ENCODE measurements at places on chromosomes 12 and 14. TPM values are rescaled to one million over a fixed set of nuclear protein-coding genes. Genes with fewer than 3 reads are reported as not detected.

The PTPRR gene
- total RNA-seq: under 0.01 TPM

The NAV3 gene
- 2.3 TPM for total RNA-seq

The CEP128 gene
- total RNA-seq: 4.0 TPM

The PIK3C2G gene
- total RNA-seq: 1.6 TPM

The ENDOU gene
- under 0.01 TPM for total RNA-seq

The HNF1A gene
- total RNA-seq: not detected

The FOXG1 gene
- not detected for total RNA-seq

The CRIP1 gene
- total RNA-seq: 0.90 TPM

The C14orf132 gene
- total RNA-seq: 5.2 TPM

The NGB gene
- total RNA-seq: not detected

The TMEM52B gene
- not detected for total RNA-seq

The APEX1 gene
- total RNA-seq: 75.1 TPM

The IL26 gene
- total RNA-seq: not detected

The FITM1 gene
- total RNA-seq: 0.63 TPM

The HCAR1 gene
- 0.13 TPM for total RNA-seq

The TMEM121 gene
- 9.5 TPM for total RNA-seq

The GPRC5D gene
- total RNA-seq: not detected

The OLR1 gene
- total RNA-seq: not detected

The PLEKHG7 gene
- not detected for total RNA-seq

The CLEC6A gene
- total RNA-seq: not detected

The IFI27 gene
- 54.5 TPM for total RNA-seq

The MBD6 gene
- total RNA-seq: 8.6 TPM

The CLEC14A gene
- total RNA-seq: 84.2 TPM

The UBR7 gene
- total RNA-seq: 49.9 TPM

The RAD9B gene
- total RNA-seq: 0.25 TPM

The NANOG gene
- not detected for total RNA-seq

The SLC39A2 gene
- not detected for total RNA-seq

The TCL1B gene
- not detected for total RNA-seq

All from dermis microvascular lymphatic vessel endothelial cell (primary cell).